ENCODE measurements at places on chromosomes 16 and 17.

DNA sequence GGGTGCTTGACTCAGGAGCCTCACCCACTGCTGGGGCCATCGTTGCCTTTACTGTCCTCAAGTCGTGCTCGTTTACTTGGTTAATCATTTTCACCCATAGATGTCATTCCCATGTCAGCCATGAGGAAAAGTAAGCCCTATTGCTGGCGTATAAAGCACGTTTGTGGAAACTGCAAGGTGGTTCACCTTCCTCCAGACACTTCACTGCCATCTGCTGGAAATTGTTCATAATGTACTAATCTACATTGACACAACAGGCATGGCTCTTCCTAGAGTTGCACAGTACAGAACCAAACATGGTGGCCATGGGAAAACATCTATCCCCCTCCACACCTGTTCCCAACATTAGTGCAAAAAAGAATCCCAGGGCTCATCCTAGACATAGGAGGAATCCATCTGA is 116.6 kb downstream of the ZNF18 start:
- H3K4me1 ChIP-seq, result no peaks in the 10 kb centered on the region
- DNase-seq, result no peak
- H3K36me3 ChIP-seq, result no peaks in the 10 kb centered on the region
- H3K27ac ChIP-seq, result no peak overlapping the region

- H3K4me3 ChIP-seq, result no peak overlapping the region
- no peaks in the 10 kb centered on the region for H3K27me3 ChIP-seq
- H3K4me1 ChIP-seq, result peaks cover 8% of the 10 kb centered on the region
- DNase-seq, result no peak
- H3K27ac ChIP-seq, result no peak overlapping the region
These were observed 86.8 kb upstream of the SOX9 start for GRCh38 chr17:72034000-72034399.

GRCh38 chr16:26665166-26665939 is 401.4 kb upstream of the C16orf82 start:
- H3K4me1 ChIP-seq, result peaks cover 31% of the 10 kb centered on the region
- no peaks in the 10 kb centered on the region for H3K36me3 ChIP-seq
- DNase-seq, result no peak
- peaks cover 10% of the 10 kb centered on the region for H3K27me3 ChIP-seq
- peak overlapping the region; percentile 18 for H3K27ac ChIP-seq

GRCh38 chr16:11736903-11737302 is 5.8 kb downstream of the TXNDC11 start:
- H3K27ac ChIP-seq, result no peak overlapping the region
- no peaks in the 10 kb centered on the region for H3K27me3 ChIP-seq
- no peak overlapping the region for H3K4me3 ChIP-seq
- no peak for DNase-seq
- H3K4me1 ChIP-seq, result peaks cover 76% of the 10 kb centered on the region
- peaks cover 60% of the 10 kb centered on the region for H3K36me3 ChIP-seq

- no peak overlapping the region for H3K27ac ChIP-seq
- no peaks in the 10 kb centered on the region for H3K27me3 ChIP-seq
- DNase-seq, result no peak
- no peaks in the 10 kb centered on the region for H3K4me1 ChIP-seq
- H3K36me3 ChIP-seq, result no peaks in the 10 kb centered on the region
These were observed 458.9 kb downstream of the CDH13 start for GRCh38 chr16:83085660-83086059.

- H3K27me3 ChIP-seq, result no peaks in the 10 kb centered on the region
- no peak for DNase-seq
- H3K36me3 ChIP-seq, result no peaks in the 10 kb centered on the region
- H3K4me3 ChIP-seq, result no peak overlapping the region
These were observed 585.0 kb downstream of the TMEM114 start for GRCh38 chr16:8005096-8005860.

GRCh38 chr16:57944970-57945739 is 25.8 kb downstream of the CNGB1 start:
- no peak overlapping the region for H3K27ac ChIP-seq
- H3K36me3 ChIP-seq, result no peaks in the 10 kb centered on the region
- H3K4me3 ChIP-seq, result no peak overlapping the region

DNA sequence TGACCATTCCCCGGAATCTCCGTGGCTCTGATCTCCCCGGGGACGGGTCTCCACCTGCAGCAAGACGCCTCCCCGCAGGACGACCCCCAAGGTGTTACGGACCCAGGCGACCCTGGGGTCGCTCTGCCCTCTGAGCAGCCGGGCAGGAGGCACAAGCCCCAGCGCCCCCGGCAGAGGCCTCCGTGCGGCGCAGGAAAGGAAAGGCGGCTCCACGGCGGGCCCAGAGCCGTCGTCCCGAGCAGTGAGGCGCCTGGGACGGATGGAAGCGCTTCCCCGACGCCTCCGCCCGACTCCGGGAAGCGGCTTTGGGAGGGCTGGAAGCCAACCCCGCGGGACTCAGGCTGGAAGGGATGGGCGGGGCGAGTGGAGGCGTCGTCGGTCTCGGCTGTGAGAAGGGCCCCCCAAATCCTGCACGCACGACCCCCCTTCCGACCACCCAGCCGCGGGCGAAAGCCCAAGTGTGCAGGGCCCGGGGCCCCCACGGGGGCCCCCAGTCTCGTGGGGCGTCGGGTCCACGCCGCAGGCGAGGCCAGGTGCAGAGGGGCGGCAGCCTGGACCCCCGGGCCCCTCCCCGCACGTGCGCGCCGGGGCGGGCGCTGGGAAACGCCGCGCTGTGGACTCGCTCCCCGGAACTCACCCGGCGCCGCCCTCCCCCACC is 32.7 kb upstream of the RPH3AL start:
- peak overlapping the region; percentile 73 for H3K4me3 ChIP-seq
- H3K27me3 ChIP-seq, result peaks cover 35% of the 10 kb centered on the region
- peaks cover 13% of the 10 kb centered on the region for H3K4me1 ChIP-seq
- H3K27ac ChIP-seq, result no peak overlapping the region
- H3K36me3 ChIP-seq, result peaks cover 3% of the 10 kb centered on the region

DNA sequence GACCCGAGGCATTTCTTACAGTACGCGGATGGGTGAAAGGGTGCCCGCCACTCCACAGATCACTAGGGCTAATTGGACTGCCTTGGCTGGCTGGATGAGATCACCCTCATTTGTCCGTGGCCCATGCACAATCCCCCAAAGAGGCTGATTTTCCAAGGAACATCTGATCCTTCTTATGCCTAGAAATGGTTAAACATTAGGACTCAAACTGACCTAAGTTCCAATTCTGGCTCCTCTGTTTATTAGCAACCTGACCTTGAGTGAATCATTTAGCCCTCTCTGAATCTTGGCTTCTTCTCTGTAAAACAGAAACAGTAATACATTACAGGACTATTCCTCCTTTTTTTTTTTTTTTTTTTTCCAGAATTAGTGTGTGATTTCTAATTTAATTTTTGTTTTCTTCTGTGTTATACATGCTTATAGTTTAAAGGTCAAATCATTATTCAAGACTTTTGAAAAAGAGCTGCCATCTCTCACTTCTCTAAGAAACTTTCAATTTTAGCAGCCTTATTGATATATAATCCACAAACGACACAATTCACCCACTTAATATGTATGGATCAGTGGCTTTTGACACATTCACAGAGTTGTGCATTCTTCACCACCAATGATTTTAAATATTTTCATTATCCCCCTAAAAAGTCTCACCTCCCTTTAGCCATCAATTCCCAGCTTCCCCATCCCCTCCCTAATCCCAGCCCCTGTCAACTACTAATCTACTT is 45.4 kb upstream of the TMEM132E start:
- H3K4me3 ChIP-seq, result no peak overlapping the region
- H3K27me3 ChIP-seq, result peaks cover 39% of the 10 kb centered on the region
- H3K27ac ChIP-seq, result no peak overlapping the region
- no peak for DNase-seq
- no peaks in the 10 kb centered on the region for H3K4me1 ChIP-seq

GRCh38 chr17:75263055-75263454 is 1.4 kb downstream of the MRPS7 start:
- peak overlapping the region; percentile 94 for H3K4me3 ChIP-seq
- peak overlapping the region; percentile 99 for H3K27ac ChIP-seq
- H3K4me1 ChIP-seq, result peaks cover 26% of the 10 kb centered on the region
- peaks cover 58% of the 10 kb centered on the region for H3K36me3 ChIP-seq
- DNase-seq, result no peak
- H3K27me3 ChIP-seq, result no peaks in the 10 kb centered on the region

GRCh38 chr16:66924527-66925321 is 611 bp downstream of the RRAD start:
- H3K36me3 ChIP-seq, result no peaks in the 10 kb centered on the region
- DNase-seq, result peak; percentile 84
- peaks cover 26% of the 10 kb centered on the region for H3K4me1 ChIP-seq
- H3K27me3 ChIP-seq, result peaks cover 38% of the 10 kb centered on the region
- no peak overlapping the region for H3K27ac ChIP-seq

GRCh38 chr16:87854053-87854906 is 15.0 kb downstream of the SLC7A5 start:
- peaks cover 66% of the 10 kb centered on the region for H3K36me3 ChIP-seq
- H3K27ac ChIP-seq, result peak overlapping the region; percentile 87
- DNase-seq, result peak; percentile 66
- peaks cover 55% of the 10 kb centered on the region for H3K4me1 ChIP-seq

- peak overlapping the region; percentile 27 for H3K27ac ChIP-seq
- peak overlapping the region; percentile 100 for H3K4me3 ChIP-seq
- peaks cover 44% of the 10 kb centered on the region for H3K4me1 ChIP-seq
- H3K27me3 ChIP-seq, result no peaks in the 10 kb centered on the region
- peaks cover 11% of the 10 kb centered on the region for H3K36me3 ChIP-seq
These were observed 1.8 kb downstream of the ST3GAL2 start for GRCh38 chr16:70437017-70437581.

- no peak overlapping the region for H3K4me3 ChIP-seq
- peaks cover 2% of the 10 kb centered on the region for H3K4me1 ChIP-seq
- H3K27me3 ChIP-seq, result peaks cover 2% of the 10 kb centered on the region
- peaks cover under 1% of the 10 kb centered on the region for H3K36me3 ChIP-seq
- DNase-seq, result no peak
These were observed 62.9 kb downstream of the ADCY9 start for GRCh38 chr16:4053301-4053845.
